ENCODE measurements at places on chromosomes 12 and 14. TPM values are rescaled to one million over a fixed set of nuclear protein-coding genes. Genes with fewer than 3 reads are reported as not detected.

Gene SLC39A2
- total RNA-seq, result not detected

Gene SPTB
- total RNA-seq, result 0.68 TPM

Gene ALDH2
- 95.5 TPM for total RNA-seq

Gene CLEC7A
- total RNA-seq, result 3.4 TPM

Gene FAM181A
- total RNA-seq, result 0.67 TPM

Gene KLHL33
- 0.27 TPM for total RNA-seq

Gene AQP6
- not detected for total RNA-seq

- DNase-seq, result no peak
- H3K4me1 ChIP-seq, result no peaks in the 10 kb centered on the region
- H3K27ac ChIP-seq, result no peak overlapping the region
- peaks cover 30% of the 10 kb centered on the region for H3K36me3 ChIP-seq
- no peak overlapping the region for H3K4me3 ChIP-seq
- no peaks in the 10 kb centered on the region for H3K27me3 ChIP-seq
Measured at GRCh38 chr12:50689437-50689836, 74.5 kb upstream of the ATF1 start.

- H3K27me3 ChIP-seq, result no peaks in the 10 kb centered on the region
- H3K4me1 ChIP-seq, result peaks cover 7% of the 10 kb centered on the region
- H3K27ac ChIP-seq, result peak within 1 kb of the TSS; percentile 93
- peak; percentile 28 for DNase-seq
- no peaks in the 10 kb centered on the region for H3K36me3 ChIP-seq
- no peak within 1 kb of the TSS for H3K4me3 ChIP-seq
Measured at GRCh38 chr12:119593578-119594398, at the start of gene TMEM233. TSS of gene TMEM233 (plus strand) at chr12:119593774. CDS start at chr12:119593849, 75 bp downstream.

DNA sequence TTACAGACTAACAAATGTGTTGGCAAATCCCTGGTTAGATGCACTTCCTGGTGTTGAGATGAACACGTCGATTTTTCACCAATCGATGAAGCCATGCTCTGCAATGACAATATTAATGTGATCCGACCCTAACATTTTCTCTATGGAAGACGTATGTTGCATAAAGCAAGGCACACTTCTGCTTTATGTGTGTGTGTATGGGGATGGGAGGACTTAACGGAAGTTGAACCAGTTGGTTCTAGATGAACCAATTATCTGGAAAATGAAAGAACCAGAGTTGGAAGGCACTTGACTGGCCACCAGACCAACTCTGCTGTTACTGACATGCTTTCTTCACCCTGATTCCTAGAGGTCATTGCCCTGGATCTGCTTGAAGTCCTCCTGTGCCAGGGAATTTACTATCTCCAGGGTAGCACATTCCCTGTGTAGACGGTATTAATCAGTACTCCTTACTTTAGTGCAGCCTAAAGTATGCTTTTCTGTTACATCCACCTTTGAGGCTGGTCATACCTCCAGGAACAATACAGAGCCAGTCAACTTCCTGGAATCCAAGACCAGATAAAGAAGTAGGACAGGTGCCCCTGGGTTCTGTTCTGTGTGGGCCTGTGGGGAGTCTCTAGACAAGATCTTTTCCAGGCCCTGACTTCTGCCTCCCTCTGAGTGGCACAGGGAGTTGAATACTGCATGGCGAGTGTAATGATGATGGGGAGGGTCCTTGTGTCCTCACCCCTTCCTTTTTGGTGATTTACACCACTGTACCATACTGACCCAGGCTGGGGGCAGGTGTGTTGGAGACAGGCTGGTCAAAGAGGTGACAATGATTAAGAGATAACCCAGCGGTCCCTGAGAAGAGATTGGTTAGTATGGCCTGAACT lies 4.1 kb downstream of the SDR39U1 start:
- DNase-seq, result no peak
- no peak overlapping the region for H3K4me3 ChIP-seq
- H3K4me1 ChIP-seq, result peaks cover 11% of the 10 kb centered on the region
- H3K36me3 ChIP-seq, result peaks cover 40% of the 10 kb centered on the region
- H3K27me3 ChIP-seq, result no peaks in the 10 kb centered on the region
- no peak overlapping the region for H3K27ac ChIP-seq

DNA sequence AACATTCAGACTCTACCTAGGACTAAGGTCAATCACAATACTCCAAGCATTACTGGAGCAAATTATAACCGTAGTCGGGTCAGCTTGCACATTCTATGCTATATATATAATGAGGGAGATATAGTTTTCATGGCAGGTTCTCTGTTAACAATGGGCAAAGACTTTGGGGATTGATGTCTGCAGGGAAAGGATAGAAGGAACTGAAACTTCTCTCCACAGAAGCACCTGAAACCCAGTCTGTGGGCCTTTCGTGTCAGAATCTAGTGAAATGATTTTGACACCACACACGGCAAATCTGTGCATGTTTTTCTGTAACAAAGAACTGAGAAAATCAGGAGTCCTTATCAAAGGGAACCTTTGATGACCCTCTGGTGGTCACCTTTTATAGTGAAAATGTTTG lies 847.4 kb downstream of the NRXN3 start:
- no peak overlapping the region for H3K4me3 ChIP-seq
- H3K4me1 ChIP-seq, result peaks cover 4% of the 10 kb centered on the region
- no peaks in the 10 kb centered on the region for H3K36me3 ChIP-seq
- no peak for DNase-seq
- H3K27me3 ChIP-seq, result no peaks in the 10 kb centered on the region

DNA sequence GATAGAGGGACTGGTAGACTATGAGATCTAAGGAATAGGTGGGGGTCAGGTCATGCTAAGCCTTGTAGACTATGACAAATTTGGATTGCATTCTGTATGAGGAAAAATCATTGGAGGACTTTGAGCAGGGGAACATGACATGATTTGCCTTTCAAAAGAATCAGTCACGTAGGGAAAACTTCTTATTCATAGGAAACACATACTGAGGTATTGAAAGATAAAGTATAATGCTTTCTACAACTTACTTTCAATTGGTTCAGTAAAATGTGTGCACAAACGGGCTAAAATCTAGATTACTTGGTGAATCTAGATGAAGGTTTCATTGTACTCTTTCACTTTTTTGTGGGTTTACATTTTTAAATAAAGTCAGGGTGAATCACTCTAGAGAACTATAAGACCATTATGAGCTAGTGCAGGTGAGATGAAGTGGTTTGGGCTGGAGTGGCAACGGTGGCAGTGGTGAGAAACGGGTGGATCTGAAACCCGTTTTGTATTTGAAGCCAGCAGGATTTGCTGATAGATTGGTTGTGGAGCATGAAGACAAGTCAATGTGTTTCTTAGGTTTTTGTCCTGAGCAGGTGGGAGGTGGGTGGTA lies 6.7 kb downstream of the BBS10 start:
- H3K4me1 ChIP-seq, result peaks cover 4% of the 10 kb centered on the region
- no peaks in the 10 kb centered on the region for H3K27me3 ChIP-seq
- no peak for DNase-seq
- no peaks in the 10 kb centered on the region for H3K36me3 ChIP-seq

DNA sequence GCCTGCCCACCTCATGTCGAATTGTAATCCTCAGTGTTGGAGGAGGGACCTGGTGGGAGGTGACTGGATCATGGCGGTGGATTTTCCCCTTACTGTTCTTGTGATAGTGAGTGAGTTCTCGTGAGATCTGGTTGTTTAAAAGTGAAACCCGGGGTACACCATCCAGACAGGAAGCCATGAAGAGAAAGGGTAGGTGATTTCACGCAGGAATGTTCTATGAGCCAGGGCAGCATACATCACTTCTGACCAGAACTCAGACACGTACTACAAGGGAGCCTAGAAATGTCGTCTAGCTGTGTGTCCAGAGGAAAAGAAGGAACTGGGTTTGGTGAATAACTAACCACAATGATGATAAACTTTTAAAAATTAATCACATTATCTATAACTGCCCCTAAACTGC lies 80.6 kb downstream of the ANO4 start:
- H3K4me3 ChIP-seq, result no peak overlapping the region
- no peaks in the 10 kb centered on the region for H3K36me3 ChIP-seq
- DNase-seq, result no peak
- no peak overlapping the region for H3K27ac ChIP-seq
- no peaks in the 10 kb centered on the region for H3K27me3 ChIP-seq

DNA sequence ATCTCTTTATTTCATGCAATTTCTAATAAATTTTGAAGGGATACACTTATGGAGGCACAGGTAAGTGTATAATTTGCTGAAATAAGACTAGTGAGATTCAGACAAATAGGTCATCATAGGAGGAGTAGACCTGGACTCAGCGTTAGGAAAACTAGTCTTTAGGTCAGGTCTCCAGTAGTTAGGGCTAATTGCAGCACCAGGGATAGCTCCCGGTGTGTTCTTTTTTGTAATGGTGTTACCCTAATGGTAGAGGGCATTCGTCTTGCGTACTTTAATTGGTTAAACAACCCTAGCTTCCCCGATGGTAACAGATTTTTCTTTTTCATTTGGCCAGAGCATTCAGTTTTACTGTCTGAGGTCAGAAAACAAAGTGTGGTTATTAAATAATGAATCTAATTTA lies 64.9 kb downstream of the ARID2 start:
- no peak overlapping the region for H3K27ac ChIP-seq
- no peaks in the 10 kb centered on the region for H3K27me3 ChIP-seq
- no peaks in the 10 kb centered on the region for H3K4me1 ChIP-seq
- H3K36me3 ChIP-seq, result no peaks in the 10 kb centered on the region
- no peak for DNase-seq

DNA sequence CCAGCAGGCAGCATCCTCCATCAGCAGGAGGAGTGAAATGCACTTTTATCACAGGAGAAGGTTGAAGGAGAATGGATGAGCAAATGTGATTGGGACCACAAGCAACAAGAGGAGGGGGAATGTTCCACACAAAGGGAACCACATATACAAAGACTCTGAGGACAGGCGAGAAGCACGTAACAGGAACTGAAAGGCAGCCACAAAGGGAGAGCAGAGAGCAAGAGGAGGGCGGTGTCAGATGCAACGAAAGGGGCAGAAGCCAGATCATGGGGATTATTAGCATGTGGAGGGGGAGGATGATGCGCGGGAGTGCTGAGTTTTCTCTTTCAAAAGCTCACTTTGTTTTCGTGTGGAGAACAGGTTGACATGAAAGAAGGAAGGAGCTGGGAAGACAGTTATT lies 241.1 kb downstream of the SPTSSA start:
- no peaks in the 10 kb centered on the region for H3K4me1 ChIP-seq
- no peaks in the 10 kb centered on the region for H3K36me3 ChIP-seq
- H3K4me3 ChIP-seq, result no peak overlapping the region
- H3K27me3 ChIP-seq, result no peaks in the 10 kb centered on the region
- no peak overlapping the region for H3K27ac ChIP-seq

GRCh38 chr14:49962621-49963020 lies 69.7 kb downstream of the ARF6 start:
- DNase-seq, result peak; percentile 40
- H3K36me3 ChIP-seq, result no peaks in the 10 kb centered on the region
- H3K27ac ChIP-seq, result no peak overlapping the region
- no peaks in the 10 kb centered on the region for H3K27me3 ChIP-seq

DNA sequence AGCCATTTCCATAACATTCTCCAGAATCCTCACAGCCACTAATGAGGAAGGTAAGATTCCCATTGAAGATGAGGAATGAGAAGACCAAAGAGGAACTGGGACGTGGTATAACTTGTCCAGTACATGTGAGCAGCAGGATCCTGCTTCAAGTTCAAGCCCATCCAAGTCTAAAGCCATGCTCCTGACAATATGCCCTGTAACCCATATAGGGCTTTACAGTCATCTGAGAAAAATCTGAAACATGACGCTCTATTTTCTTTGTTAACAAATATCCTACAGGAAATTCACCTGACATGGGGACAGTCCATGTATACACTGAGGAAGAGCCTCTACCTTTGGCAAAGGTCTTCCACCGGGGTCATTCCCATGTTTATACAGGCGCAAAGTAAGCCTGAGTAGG lies 3.1 kb upstream of the ACTR6 start:
- peaks cover 10% of the 10 kb centered on the region for H3K4me1 ChIP-seq
- no peak overlapping the region for H3K27ac ChIP-seq
- H3K36me3 ChIP-seq, result no peaks in the 10 kb centered on the region
- no peak overlapping the region for H3K4me3 ChIP-seq

DNA sequence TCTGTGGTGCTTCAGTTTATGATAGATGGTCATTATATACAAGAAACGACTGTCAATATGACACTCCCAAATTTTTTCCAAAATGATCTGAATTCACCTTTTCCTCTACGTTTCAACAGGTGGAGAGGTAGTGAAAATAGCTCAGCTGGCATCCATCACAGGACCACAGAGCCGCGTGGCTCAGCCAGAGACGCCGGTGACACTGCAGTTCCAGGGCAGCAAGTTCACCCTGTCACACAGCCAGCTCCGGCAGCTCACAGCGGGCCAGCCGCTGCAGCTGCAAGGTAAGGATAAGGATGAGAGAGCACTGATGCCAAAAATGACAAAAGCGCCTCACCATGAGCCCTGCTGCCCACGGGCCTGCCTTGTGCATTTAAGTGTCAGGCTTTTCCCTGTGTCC lies 73.9 kb downstream of the EP400 start:
- H3K27ac ChIP-seq, result no peak overlapping the region
- no peak overlapping the region for H3K4me3 ChIP-seq
- H3K27me3 ChIP-seq, result no peaks in the 10 kb centered on the region
- no peak for DNase-seq
- peaks cover 76% of the 10 kb centered on the region for H3K36me3 ChIP-seq

DNA sequence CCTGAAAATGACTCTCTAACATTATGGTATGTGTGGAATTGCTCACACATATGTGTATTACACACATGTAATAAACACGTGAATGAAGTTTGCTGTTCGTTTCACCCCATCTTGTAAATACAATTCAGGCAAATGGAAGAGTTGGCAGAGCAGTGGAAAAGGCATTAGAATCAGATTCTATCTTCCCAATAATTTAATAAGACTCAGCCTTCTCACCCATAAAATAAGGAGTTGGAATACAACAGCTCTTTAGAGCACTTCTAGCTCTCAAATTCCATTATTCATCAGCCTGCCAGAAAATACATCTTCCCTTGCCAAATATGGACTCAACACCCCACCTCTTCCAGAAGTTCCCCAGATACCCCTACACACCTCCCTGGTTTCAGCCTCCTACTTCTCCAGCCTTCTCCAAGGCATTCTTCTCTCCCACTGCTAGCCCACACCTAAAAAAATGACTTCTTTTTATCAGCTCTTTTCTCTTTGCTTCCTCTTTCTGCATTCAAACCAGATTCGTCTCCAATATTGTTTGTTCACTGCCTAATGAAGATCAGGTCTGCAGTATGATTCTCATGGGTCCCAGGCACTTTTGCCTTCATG lies 66.2 kb upstream of the DYRK2 start:
- no peak for DNase-seq
- H3K27ac ChIP-seq, result no peak overlapping the region
- no peak overlapping the region for H3K4me3 ChIP-seq
- no peaks in the 10 kb centered on the region for H3K4me1 ChIP-seq
- no peaks in the 10 kb centered on the region for H3K36me3 ChIP-seq
- H3K27me3 ChIP-seq, result no peaks in the 10 kb centered on the region

GRCh38 chr14:60344751-60345150 lies 95.7 kb downstream of the PPM1A start:
- no peaks in the 10 kb centered on the region for H3K4me1 ChIP-seq
- H3K27ac ChIP-seq, result no peak overlapping the region
- H3K27me3 ChIP-seq, result no peaks in the 10 kb centered on the region
- no peak for DNase-seq
- no peaks in the 10 kb centered on the region for H3K36me3 ChIP-seq

All from thyroid gland (tissue), 4 donors.